Activated gamma-delta T cell treated with anti-CD3 and anti-CD28 coated beads, Interleukin-2, amount 50 U/mL, for 16 hours (primary cell): ENCODE measurements at places on chromosomes 6 and 20.

DNA sequence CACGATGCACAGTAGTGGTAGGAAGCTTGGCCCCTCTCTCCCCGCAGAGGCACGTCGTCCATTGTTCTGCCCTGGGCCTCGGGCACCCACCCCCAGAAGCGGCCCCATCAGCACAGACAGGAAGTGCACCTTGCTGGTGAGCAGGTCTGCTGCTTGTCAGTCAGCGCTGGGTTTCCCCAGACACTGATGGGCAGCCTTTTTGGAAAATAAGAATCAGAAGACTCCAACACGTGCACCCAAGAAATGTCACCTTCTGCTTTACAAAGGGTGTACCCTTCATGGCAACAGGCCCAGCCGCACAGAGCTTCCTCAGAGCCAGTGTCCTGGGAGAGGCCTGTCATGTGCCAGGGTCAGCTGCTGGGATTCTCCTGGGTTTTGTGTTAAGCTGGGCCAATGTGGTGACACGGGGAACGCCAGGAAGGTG lies 34.7 kb upstream of the IRF4 start:
- DNase-seq, result no peak

- DNase-seq, result no peak
Measured at GRCh38 chr20:61104232-61104631, 147.8 kb upstream of the CDH4 start.

DNA sequence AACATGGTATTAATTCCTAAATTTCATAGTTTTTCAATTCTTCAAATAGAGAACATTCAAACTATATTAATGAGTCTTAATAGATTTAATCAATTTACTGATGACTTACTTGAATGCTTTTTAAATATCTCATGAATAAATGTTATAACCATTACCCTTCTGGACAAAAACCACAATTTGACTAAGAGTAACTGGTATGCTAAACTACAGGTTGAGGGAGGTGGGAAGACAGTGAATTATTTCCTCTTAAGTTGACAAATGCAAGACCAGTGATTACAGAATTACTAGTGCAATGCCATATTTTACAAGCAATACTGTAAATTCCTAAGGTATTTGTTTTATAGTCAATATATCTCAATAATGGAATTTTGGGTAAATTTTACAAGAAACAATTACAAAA lies 65.1 kb downstream of the REV3L start:
- no peak for DNase-seq

DNA sequence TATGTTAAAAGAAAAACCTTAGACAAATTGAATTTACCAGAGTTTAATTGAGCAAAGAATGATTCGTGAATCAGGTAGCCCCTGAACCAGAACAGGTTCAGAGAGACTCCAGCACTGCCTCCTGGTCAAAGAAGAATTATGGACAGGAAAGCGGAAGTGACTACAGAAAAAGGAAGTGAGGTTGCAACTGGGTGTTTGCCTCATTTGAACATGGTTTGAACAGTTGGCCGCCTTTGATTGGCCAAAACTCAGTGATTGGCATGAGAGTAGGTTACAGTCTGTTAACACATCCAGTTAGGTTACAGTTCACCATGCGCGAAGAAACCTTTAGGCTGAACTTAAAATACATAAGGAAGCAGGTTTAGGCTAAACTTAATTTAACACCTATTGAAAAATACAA lies 248.8 kb downstream of the TFAP2A start:
- no peak for DNase-seq

DNA sequence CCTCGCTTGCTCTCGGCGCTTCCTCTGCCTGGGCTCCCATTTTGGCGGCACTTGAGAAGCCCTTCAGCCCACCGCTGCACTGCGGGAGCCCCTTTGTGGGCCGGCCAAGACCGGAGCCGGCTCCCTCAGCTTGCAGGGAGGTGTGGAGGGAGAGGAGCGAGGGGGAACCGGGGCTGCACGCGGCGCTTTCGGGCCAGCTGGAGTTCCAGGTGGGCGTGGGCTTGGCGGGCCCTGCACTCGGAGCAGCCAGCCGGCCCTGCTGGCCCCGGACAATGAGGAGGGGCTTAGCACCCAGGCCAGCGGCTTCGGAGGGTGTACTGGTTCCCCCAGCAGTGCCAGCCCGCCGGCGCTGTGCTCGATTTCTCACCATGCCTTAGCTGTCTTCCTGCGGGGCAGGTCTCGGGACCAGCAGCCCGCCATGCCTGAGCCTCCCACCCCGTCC lies 10.2 kb upstream of the SRPK1 start:
- no peak for DNase-seq

GRCh38 chr20:10800288-10800687 lies 126.5 kb upstream of the JAG1 start:
- no peak for DNase-seq

DNA sequence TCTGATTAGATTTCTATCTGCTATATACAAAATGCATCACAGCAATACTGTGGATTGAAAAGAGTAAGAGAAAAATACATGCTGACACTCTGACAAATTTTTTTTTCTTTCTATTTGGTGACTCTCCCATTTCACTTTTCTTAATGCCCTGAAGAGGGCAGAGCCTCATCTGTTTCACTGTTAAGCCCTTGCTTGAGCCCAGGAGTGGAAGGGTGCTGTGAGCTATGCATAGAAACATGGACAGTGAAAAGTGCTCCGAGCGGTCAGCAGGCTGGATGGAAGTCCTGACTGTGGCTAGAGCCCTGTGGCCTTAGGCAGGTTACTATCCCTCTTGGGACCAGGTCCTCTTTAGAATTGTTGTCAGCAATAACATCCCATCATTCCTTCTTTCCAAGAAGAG lies 17.4 kb upstream of the CSE1L start:
- no peak for DNase-seq

GRCh38 chr6:111250791-111251354 lies 163.6 kb downstream of the SLC16A10 start:
- DNase-seq, result no peak

DNA sequence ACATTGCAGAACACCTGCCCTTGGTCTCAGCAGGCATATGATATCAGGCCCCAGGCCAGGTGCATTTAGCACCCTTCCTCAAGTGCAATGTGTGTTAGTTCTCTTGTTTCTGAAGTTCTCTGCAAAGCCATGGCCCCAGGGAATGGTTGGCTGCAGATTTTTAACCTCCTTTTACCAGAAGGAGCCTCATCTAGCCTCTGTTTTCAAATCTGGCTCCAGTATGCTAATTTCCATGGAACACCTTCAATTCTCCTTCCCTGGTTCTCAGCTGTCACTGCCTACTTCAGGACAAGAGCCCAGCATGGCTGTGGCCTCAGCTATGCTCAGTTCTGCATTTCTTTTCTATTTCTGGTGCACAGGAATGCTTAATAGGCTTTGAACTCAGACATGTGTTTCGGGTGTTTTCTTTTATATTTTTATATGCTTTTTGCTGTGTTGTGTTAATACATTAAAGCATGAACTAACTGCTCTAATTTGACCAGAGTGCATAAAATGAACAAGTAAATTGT lies 51.6 kb upstream of the OGFRL1 start:
- DNase-seq, result no peak

DNA sequence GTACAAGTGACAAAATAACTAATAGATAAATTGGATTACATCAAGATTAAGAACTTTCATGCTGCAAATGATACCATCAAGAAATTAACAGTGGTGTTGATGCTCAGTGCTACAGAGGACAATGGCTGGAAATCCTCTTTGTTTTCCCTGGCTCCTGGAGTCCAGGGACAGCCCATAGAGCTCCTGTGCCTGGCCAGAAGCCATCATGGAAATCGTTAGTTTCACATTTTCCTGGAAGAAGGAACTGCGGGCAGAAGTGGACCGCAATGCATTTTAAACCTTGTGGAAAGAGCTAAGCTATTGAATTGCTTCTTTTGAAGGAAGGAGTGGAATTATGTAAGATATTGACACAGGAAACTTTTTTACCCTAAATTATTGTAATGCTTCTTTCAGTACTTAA lies 276.0 kb downstream of the GJA1 start:
- no peak for DNase-seq

DNA sequence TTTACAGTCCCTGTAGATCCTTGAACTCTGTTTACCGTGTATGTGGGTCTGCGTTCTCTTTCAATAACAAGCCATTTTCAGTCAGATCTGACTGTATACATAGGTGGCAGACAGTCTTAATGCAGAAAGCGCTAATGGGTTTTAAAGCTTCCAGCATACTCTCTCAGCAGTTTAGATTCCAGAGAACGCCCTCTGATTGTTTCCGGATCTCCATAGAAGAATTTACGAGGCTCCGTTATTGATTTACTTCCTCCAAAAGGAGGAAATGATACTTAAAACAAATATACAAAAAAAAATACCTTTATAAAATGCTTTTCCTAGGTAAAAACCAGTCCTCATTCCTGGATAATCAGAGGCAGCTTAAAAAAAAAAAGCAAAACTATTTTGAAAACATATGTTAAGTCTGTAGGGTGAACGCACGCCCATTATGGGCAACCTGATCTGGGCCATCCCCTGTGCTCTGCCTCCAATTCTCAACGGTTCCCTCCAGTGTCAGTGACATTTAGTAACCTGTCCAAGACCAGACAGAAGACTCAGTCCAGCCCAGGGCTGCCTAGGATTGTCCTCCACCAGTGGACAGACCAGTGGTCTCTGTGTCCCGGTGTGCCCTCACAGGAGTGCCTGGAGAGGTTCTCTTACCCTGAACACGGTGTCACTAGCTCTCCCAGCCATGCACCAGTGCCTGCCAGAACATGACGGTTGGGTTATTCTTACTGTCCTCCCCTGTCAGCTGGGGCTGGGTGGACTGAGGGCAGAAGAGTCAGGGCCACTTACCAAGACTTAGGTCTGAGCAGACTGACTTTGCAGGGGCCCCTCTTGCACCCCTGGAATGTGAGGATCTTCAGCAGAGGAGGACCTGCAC lies 217.3 kb downstream of the ARID1B start:
- DNase-seq, result no peak

DNA sequence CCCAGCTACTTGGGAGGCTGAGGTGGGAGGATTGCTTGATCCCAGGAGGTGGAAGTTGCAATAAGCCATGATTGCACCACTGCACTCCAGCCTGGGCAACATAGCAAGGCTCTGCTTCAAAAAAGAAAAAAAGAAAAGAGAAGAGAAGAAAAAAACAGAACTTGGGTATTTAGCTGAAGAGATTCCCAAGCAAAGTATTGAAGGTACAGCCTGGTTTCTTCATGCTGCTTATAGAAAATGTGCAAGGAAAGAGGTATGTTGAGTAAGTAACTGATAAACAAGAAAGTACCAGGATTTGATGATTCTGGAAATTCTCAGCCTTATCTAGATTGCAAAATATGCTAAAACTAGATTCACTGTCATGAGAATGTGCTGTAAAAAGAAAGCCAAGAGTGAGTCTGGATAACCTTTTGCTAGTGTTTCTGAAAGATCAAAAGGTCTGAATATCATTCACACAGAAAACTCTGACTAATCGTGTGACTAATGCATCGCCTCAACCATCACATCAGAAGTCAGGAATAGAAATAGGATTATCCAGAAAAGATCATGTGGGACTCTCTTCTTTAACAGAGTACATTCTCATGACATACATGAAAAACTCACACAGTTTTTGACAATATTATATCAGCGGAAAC lies 32.4 kb upstream of the NOP56 start:
- DNase-seq, result no peak

- no peak for DNase-seq
Measured at GRCh38 chr20:58378704-58379103, 10.3 kb upstream of the VAPB start.

GRCh38 chr20:24235296-24236175 lies 233.9 kb upstream of the SYNDIG1 start:
- no peak for DNase-seq

GRCh38 chr6:134082191-134082590 lies 29.8 kb upstream of the SLC2A12 start:
- no peak for DNase-seq

GRCh38 chr20:20009784-20010253 lies 7.3 kb upstream of the NAA20 start:
- no peak for DNase-seq

- DNase-seq, result no peak
Measured at GRCh38 chr6:72911463-72912155, 289.7 kb downstream of the KCNQ5 start.

DNA sequence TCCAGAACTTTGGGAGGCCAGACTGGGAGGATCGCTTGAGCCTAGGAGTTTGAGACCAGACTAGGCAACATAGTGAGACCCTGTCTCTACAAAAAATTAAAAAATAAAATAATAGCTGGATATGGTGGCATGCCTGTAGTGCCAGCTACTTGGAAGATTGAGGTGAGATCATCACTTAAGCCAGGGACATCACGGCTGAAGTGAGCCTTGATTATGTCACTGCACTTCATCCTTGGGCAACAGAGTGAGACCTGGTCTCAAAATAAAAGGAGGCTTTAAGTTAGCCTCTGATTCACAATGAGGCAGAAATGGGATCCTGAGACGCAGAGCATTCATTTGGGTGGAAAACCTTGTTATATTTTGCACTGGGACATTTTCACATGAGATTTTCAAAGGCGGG lies 57.0 kb downstream of the TULP4 start:
- no peak for DNase-seq
